ENCODE measurements at places on chromosomes 7 and 10. TPM values are rescaled to one million over a fixed set of nuclear protein-coding genes. Genes with fewer than 3 reads are reported as not detected.

The NUTM2E gene
- not detected for total RNA-seq

The MORN4 gene
- 3.3 TPM for total RNA-seq

The ARMS2 gene
- not detected for total RNA-seq

The ANKRD2 gene
- total RNA-seq: 0.50 TPM

The SLC25A13 gene
- 12.7 TPM for total RNA-seq

The AKR1C4 gene
- not detected for total RNA-seq

The BMI1 gene
- total RNA-seq: 58.4 TPM

Measured in smooth muscle cell of trachea (primary cell).